ENCODE measurements at places on chromosomes 6 and 20. TPM values are rescaled to one million over a fixed set of nuclear protein-coding genes. Genes with fewer than 3 reads are reported as not detected.

The QRSL1 gene
- 7.3 TPM for total RNA-seq

The KCNK16 gene
- total RNA-seq: not detected

The SEL1L2 gene
- total RNA-seq: not detected

GRCh38 chr6:53282234-53282633 lies 66.5 kb downstream of the ELOVL5 start:
- no peak for DNase-seq

GRCh38 chr20:3430376-3431069 lies 23.1 kb upstream of the DNAAF9 start:
- peak; percentile 28 for DNase-seq

- no peak for DNase-seq
These were observed 45.0 kb downstream of the RNF144B start for GRCh38 chr6:18432180-18432579.

GRCh38 chr6:159829526-159829925 lies 29.4 kb downstream of the PNLDC1 start:
- DNase-seq: no peak
